ENCODE measurements at places on chromosomes 7 and 10.
A peak's percentile ranks its signal among the peaks of the same experiment; 100 is the strongest.

GRCh38 chr10:17029581-17030271, 99.9 kb downstream of the CUBN start:
- no peak for DNase-seq

DNA sequence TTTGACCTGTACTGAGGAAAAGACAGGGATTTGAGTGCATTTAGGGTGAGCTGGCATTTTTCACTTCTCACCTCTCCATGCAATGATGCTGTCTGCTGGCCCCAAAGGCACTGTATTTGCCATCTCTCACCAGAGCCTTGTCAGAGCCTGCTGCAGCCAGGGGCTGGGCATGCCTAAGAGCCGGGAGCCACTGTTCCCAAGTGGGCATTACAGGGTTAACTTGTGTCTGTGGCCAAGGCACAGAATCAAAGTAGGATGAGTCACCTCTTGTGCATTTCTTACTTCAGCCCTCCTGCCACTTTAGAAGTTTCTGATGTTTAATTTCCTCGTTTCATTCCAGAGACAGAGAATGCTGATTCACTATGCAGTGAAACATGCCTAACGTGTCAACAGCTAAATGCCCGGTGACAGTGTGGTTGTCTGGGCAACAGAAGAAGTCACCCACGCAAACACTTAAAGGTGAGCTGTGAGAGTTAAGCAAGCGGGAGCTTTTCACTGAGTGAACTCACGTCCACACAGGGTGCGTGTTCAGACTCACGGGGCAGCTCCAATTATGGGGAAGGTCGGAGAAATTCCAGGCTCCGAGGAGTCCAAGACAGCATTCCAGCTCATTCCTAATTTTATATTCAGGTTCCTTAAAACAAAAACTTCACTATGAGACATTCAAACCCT, 57.1 kb upstream of the IGFBP3 start:
- DNase-seq = peak; percentile 97

DNA sequence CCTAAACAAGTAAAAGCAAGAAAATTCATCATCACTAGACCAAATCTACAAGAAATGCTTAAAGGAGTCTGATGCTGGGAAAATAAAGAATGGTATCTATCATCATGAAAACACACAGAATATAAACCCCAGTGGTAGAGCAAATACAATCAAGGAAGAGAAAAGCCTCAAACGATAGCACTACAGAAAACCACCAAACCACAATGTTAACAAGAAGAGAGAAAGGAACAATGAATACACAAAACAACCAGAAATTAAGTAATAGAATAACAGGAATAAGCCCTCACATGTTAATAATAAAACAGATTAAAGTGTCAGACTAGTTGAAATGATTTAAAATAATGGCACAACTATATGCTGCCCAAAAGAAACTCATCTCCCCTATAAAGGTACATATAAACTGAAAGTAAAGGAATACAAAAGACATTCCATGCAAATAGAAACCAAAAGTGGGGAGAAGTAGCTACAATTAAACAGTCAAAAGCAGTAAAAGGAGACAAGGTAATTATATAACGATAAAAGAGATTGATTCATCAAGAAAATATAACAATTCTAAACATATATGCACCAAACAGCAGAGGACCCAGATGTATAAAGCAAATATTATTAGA, 77.3 kb downstream of the JMJD1C start:
- DNase-seq = no peak

- no peak for DNase-seq
These were observed 4.2 kb downstream of the HTRA1 start for GRCh38 chr10:122465401-122466040.

- no peak for DNase-seq
These were observed 22.7 kb upstream of the AGFG2 start for GRCh38 chr7:100516135-100516812.

DNA sequence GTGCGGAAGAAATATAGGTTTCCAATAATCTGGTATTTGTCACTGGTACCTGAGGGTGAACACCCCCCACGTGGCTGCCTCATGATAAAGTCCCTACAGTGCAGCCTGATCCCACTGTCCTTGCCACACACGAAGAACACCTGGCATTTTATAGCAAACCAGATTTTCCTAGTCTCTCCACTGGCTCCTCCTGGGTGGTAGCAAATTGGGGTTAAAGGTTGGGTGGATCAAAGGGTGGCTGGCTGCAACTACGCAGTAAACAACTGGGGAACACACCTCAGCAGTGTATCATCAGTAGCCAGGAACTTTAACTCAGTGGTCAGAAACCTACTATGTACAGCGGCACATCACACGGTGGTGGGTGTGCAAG, 10.3 kb downstream of the SEPHS1 start:
- no peak for DNase-seq

Data from keratinocyte (primary cell).